ENCODE measurements at places on chromosomes 12 and 14. TPM values are rescaled to one million over a fixed set of nuclear protein-coding genes. Genes with fewer than 3 reads are reported as not detected.
A peak's percentile ranks its signal among the peaks of the same experiment; 100 is the strongest.

GRCh38 chr14:30532264-30532663 is 26.7 kb upstream of the G2E3 start:
- DNase-seq: no peak

The BDKRB1 gene
- polyA plus RNA-seq: 2.8 TPM

The GPR84 gene
- polyA plus RNA-seq: 0.04 TPM

GRCh38 chr14:75979648-75980565 is 1.9 kb downstream of the TGFB3 start:
- DNase-seq: no peak

GRCh38 chr12:57229046-57229633 is 371 bp upstream of the SHMT2 start:
- DNase-seq: no peak

The LBHD2 gene
- not detected for polyA plus RNA-seq

DNA sequence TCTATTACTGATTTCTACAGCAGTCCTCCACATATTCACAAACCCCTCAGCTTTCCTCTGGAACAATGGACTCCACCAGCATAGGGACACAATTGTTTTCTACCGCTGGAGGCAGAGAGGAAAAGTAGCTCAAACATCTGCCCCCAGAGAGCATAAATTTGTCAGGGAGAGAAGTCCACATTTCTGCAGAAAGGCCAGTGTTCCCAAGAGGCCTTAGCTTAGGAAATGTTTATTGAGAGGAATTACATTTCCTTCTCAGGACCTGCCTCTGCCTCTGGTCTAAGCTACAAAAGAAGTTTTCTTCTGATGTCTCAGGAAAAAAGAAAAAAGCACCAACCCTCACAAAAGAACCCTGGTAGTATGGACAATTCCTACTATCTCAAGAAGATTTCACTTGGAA is 217.8 kb upstream of the BMP4 start:
- no peak for DNase-seq

- no peak for DNase-seq
Observed at GRCh38 chr12:108090932-108091678, 38.0 kb upstream of the WSCD2 start.

DNA sequence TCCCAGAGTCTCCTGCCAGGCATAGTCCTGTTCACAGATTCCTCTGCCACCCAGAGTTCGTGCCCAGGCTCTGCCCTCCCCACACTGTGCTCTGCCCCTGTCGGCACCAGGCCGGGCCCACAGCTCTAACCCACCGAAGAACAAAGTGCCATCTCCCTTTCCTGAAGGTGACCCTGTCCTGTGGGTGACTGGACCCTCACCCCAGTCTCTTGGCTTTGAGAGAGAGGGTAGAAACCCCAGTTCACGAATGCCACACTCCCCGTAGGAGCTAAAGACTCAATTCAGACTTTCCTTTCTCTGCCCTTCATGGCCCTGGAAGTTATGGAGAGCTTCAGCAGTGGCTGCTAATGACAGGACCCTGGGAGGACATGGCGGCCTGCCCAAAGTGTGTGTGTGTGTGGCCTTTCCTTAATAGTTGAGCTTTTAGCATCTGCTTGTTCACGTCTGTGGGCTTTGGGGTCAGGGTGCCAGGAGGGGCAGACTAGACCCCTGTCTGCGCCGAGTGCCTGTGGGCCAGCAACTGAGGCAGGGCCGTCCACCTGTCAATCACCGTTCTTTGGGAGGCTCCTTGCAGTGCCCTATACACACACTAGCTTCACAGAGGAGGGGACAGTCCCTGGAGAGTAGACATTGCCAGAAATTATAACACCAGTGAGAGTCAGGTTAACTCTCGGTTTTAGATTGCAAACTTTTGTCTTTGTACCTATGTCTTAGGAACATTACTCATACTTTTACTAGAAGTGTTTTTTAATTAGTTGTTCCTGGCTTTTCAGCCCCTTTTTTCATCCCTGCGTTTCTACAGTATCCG is 84.6 kb upstream of the DYNC1H1 start:
- DNase-seq: no peak

The SLC10A1 gene
- polyA plus RNA-seq: not detected

GRCh38 chr12:111215881-111216280 is 153.0 kb downstream of the PHETA1 start:
- DNase-seq: no peak

DNA sequence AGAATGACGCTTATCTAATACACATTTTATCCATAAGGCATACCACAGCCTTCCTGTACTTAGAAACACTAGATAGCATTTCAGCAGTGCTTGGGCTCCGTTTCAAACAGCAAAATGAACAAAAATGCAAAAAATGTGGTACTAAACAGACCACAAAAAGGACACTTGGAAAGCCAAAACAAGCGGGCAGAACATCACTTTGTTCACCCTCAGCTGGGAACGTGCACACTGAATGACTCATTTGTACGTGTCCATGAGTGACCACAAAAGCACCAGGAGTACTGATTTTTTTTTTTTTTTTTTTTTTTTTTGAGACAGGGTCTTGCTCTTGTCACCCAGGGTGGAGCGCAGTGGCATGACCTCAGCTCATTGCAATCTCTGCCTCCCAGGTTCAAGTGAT is 8.9 kb upstream of the FOXN3 start:
- DNase-seq: no peak

GRCh38 chr12:68899251-68899771 is 33.7 kb downstream of the CPM start:
- DNase-seq: peak; percentile 25

All from A549 (cell line).